ENCODE measurements at places on chromosomes 2 and 18.

- DNase-seq: no peak
Measured at GRCh38 chr18:45828917-45829811, 3.7 kb downstream of the SIGLEC15 start.

GRCh38 chr2:88038263-88039105 lies 17.1 kb downstream of the KRCC1 start:
- no peak for DNase-seq

DNA sequence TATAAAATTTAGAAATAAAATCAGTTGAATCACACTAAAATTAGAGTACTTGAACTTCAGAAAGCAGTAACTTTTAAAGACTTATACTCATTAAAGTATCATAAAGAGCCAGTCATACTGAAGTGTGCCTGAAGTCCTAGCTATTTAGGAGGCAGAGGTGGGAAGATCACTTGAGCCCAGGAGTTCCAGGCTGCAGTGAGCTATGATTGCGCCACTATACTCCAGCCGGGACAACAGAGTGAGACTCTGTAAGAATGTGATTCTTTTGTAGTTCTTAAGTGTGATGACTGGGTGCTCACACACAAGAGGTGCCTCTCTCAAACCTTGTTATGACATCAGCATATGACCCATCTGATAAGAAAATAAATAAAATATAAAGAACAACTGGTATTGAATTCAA lies 14.6 kb downstream of the TLK1 start:
- no peak for DNase-seq

DNA sequence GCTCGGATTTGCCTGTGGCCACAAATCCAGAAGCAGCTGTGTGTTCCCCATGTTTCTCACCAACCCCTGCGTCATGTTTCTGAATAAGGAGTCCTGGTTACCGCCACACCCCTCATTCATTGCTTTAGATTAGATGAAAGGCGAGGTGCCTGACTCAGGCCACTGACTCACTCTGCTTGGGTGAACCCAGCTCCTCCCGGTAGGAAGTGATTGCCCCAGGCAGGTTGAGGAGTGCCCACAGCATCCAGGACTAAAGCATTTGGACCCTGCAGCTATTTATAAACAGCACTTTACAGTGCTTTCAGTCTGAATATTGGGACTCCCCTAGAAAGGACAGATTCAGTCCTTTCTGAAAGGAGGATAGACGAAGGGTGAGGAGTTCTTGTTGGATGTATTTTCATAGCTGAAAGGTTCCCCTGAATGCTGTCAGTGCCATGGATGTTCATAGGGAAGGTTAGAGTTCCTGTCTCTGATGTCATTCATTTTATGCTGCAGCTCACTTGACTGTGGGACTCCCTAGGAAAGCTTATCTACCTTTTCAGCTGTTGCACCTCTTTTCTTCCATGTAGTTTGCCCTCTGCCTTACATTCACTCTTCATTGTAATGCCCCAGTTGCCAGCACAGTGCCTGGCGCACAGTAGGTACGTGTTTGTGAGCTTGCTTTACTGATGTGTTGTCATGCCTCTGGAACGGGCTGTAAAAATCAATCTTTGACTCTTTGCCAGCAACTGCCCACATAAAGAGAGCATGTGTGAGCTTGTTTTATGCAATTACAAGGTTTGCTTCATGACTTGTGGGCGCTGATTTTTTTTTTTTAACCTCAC lies 14.9 kb downstream of the ITGA6 start:
- no peak for DNase-seq

DNA sequence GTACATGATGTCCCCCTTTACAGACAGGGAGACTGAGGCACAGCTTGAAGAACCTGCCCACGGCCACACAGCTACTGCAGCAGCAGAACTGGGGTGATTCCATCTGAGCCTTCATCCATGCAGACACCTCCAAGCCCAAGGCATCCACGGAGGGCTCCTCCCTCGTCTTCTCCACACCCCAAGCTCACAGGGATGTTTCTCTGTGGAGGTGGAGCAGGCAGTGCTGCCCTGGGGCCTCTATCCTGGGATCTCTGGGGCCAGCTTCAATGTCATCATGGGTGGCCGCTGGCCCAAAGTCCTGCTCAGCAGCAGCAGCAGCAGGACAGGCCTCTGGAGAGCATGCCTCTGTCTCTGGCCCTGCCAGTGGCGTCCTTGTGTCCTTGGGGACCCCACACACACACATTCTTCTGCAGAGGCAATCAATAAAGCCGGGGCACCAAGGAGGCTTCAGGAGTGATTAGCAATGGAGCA lies 31.2 kb downstream of the ADI1 start:
- no peak for DNase-seq

DNA sequence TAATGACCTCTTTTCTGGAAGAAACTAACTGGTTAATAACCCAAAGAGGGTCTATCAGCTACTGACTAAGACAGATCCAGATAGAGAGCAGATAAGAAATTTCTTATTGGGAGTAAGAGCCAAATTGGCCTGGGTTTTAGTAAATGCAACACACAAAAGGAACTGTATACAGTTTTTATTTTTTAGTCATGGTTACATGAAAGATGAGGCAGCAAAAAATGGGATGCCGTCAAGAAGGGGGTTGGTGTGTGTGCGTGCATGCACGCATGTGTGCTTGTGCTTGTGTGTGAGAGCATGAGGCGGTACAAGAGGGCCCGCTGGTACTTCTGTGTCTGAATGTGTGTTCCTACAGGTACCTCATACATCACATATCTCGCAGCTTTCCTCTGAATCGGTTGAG lies 466.2 kb upstream of the HNRNPA3 start:
- no peak for DNase-seq

DNA sequence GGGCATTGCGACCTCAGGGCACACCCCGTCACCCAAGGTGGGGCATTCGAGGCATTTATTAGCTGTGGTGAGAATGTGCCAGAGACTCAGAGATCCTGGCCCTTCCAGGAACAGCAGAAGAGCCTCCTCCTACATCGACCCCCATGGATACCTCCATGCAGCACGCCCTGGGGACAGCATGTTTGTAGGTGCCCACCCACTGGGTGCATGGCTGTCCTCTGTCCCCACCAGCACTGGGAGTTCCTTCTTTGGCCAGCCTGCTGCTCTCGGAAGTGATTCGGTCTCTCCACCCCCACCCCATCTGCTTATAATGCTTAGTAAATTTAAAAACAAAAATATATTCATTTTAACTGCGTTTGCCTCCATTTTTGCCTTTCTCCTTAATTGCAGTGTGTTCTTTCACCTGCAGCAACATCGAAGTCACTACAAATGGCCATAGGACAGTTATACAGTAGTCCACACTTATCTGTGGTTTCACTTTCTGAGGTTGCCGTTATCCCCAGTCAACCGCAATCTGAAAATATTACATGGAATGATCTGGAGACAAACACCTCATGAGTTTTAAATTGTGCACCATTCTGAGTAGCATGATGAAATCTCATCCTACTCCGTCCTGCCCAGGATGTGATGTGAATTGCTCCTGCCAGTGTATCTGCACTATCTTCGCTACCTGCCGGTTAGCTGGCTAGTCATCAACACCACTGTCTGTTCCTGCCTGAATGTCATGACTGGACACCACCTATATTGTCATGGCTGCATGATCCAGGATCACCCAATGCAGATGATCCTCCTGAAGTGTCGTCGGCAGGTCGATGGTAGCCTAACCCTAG lies 29.6 kb upstream of the ZCCHC2 start:
- DNase-seq: no peak

- DNase-seq: no peak
Measured at GRCh38 chr2:19810637-19811036, 91.1 kb downstream of the TTC32 start.

- DNase-seq: no peak
Measured at GRCh38 chr2:60560734-60561644, 7.5 kb upstream of the BCL11A start.

DNA sequence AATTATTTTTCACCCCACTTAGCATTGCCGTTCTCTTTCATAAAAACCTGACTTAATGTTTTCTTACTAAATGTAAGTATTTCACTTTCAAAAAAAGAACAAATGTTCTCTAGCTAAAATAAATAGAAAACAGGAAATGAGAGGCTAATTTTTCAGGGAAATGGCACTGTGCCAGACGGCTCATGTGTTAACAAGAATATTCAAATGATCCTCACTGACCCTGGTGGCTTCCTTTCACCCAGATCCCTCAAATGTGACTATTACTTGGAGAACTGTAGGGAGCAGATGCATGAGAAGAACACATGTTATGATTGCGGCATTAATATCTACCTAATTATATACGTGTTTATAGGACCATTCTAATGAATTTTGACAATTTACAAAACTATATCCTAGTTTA lies 827.7 kb downstream of the SOCS6 start:
- no peak for DNase-seq

GRCh38 chr2:53498210-53498609 lies 269.4 kb upstream of the CHAC2 start:
- no peak for DNase-seq

DNA sequence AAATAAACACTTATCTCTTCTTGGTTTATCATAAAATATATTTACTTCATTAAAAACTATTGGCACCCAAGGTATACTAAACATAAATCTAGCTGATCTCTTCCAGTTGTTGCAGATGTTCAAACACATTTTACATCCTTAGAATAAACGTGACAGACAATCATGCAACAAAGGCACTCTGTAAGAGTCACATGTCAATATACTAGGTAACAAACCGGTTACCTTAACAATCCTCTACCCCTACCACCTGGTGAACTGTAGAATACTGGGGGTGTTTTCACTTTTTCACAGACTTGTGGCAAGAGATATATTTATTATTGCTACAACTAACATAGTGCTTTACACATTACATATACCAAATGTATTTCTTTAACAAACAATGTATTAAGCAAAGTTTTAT lies 15.8 kb downstream of the STK17B start:
- DNase-seq: no peak

GRCh38 chr18:64180617-64181016 lies 31.7 kb upstream of the LINC00305 start:
- no peak for DNase-seq

GRCh38 chr2:154952346-154952980 lies 254.0 kb downstream of the KCNJ3 start:
- DNase-seq: no peak

DNA sequence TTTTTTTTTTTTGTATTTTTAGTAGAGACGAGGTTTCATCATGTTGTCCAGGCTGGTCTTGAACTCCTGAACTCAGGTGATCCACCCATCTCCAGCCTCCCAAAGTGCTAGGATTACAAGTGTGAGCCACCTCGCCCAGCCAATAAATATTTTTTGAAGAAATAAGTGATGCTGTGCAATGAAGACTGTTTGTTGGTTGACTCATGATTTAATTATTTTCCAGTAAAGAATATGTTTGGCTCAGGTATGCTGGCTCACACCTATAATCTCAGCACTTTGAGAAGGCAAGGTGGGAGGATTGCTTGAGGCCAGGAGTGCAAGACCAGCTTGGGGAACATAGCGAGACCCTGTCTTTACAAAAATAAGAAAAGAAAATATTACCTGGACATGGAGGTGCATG lies 41.8 kb upstream of the LPIN2 start:
- no peak for DNase-seq

- DNase-seq: no peak
Measured at GRCh38 chr2:209519271-209519670, 95.4 kb downstream of the MAP2 start.

- no peak for DNase-seq
Measured at GRCh38 chr2:217666338-217666737, 336.5 kb downstream of the TNS1 start.

Measured in stimulated activated CD4-positive, alpha-beta T cell treated with anti-CD3 and anti-CD28 coated beads, TNF-alpha, amount 100 ng/mL, for 1 hour (primary cell).